ENCODE measurements at places on chromosomes 3 and 15.

DNA sequence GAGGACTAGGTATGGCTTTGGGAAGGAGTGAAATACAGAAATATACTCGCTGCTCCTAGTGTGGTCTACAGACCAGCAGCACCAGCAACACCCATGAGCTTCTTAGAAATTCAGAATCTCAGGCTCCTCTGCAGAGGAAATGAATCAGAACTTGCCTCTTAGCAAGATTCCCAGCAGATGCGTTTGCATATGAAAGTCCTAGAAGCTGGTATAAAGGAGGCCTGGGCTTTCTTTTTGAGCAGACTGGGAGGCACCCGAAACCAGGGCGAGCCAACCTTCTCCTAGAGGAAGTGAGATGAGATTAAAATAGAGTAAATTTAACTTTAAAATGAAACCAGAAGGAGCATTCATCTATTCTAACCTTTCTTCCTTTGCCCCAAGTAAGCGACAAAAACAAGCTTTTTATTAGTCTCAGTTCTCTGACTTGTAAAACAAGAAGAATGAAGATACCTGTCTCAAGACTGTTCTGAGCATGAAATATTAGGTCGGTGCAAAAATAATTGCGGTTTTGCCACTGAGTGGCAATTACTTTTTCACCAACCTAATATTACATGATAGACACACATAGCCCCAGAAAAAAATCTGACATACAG lies 140.0 kb downstream of the PDZRN3 start:
- DNase-seq: peak; percentile 39

- DNase-seq: no peak
Measured at GRCh38 chr3:46797486-46797885, 65.8 kb downstream of the MYL3 start.

GRCh38 chr3:154776549-154777225 lies 303.4 kb upstream of the MME start:
- DNase-seq: no peak

DNA sequence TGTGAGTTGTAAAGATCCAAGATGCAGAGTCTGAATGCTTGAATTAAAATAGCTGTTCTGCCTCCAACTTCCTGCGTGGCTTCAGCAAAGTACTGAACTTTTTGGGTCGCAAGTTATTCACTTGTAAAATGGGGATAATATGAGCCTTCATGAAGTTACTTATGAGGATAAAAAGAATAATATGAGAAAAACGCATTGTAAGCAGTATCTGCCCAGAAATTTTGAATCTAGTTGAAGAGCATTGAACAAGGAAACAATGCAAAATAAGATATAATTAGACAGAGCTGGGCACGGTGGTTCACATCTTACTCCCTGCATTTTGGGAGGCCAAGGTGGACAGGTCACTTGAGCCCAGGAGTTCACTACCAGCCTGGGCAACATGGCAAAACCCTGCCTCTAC lies 37.8 kb downstream of the AQP9 start:
- DNase-seq: no peak

- DNase-seq: no peak
Measured at GRCh38 chr3:16056217-16056616, 118.3 kb upstream of the GALNT15 start.

GRCh38 chr3:197514786-197515355 lies 40.9 kb downstream of the BDH1 start:
- no peak for DNase-seq

- peak; percentile 34 for DNase-seq
Measured at GRCh38 chr3:196966526-196967401, 1.9 kb downstream of the PIGZ start.

- DNase-seq: peak; percentile 14
Measured at GRCh38 chr15:75023872-75024636, 664 bp downstream of the PPCDC start.

DNA sequence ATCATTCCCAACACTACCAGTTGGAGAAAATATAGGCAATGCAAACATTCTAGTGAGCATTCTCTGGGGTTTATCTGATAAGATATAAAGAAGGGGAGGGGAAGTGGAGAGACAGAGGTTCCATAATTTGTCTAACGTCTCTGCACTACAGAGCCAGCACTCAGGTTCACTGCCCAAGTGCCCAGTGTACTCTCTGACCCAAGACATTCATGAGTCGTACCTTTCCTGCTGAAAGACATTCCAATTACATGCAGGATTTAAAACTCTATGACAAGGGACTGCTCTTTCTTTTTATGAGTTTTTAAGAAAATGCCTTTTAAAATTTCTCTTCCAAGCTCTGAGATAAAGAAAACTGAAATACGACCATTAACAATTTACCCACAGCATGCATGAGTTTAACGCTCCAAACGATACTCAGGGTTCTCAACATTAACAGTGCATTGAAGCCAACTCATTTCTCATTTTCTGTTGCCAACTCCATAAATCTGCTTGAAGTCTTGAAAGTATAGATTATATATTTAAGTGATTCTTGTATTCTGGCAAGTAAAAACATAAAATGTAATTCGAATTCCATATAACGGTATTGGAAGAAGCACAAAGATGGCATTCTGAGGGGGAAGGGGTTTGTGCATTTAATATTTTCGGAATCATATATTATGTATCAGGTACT lies 193.4 kb downstream of the SUCLG2 start:
- DNase-seq: no peak

DNA sequence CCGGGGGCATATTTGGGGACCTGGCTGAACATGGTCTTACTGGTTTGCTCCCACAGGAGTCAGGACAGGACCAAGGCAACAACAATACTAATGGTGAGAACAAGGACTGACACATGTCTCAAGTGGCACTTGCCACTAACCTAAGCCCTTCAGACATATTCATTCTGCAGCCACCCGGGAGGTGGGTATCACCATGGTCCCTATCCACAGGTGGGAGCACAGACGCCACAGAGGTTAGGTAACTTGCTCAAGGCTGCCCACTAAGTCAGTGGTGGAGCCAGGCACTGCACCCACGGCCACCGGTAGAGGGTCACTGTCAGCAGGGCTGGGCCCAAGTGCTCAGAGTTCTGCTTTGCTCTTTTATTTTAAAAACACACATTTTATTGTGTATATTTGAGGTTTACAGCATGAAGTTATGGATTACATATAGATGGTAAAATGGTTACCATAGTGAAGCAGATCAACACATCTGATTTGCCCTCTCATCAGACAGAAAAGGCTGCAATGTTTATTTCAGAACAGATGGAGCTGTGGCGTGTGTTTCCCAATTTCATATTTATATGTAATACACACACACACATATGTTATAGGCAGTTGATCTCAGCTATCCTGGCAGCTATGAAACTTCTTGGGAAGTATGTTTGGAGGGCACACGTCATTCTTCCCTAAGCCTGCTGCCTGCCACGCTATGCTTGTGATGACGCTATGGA lies 30.0 kb upstream of the SLC41A3 start:
- DNase-seq: no peak

DNA sequence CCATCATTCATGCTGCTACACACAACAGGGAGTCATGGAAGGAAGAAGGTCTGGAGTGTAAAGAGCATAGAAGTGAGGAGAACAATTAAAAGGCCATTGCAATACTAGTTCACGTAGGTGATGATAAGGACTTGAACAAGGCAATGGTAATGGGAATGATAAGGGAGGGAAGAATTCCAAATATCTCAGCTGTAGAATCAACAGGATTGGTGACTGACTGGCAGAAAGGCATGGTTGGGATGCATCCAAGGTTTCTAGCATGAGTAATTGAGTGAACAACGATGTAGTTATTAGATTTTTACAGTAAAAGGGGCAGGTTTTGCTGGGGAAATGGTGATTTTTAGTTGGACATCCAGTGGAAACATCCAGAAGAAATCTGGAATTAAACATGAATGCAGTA lies 2.4 kb upstream of the SEC62 start:
- peak; percentile 4 for DNase-seq

GRCh38 chr3:184765730-184766074 lies 46.3 kb upstream of the VPS8 start:
- DNase-seq: peak; percentile 62

DNA sequence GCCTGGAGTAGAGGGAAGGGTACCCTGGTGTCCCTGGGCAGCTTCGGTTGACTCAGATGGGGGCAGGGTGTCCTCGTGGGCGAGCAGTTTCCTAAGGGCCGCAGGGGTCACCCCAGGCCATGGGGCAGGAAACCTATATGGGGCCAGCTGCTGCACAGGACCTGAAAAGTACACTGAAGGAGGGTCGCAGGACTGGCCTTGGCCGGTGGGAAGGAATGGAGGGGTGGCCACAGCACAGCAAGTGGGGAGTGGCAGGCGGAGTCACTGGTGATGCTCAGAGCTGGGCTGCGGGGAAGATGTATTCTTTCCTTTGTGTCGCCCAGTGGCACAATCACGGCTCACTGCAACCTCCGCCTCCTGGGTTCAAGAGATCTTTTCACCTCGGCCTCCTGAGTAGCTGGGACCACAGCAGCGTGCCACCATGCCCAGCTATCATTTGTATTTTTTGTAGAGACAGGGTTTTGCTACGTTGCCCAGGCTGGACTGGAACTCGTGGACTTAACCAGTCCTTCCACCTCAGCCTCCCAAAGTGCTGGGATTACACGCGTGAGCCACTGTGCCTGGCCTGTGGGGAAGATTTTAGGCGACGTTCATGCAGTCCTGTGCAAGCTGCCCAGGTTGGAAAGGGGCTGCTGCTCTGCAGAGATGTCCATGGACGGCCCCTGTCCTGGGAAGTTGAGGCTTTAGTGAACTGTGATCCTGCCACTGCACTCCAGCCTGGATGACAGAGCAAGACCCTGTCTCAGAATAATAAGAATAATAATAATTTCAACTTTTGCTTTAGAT lies 57.2 kb downstream of the EFCAB12 start:
- DNase-seq: no peak

- peak; percentile 75 for DNase-seq
Measured at GRCh38 chr15:45162771-45163507, 24.8 kb downstream of the SHF start.

DNA sequence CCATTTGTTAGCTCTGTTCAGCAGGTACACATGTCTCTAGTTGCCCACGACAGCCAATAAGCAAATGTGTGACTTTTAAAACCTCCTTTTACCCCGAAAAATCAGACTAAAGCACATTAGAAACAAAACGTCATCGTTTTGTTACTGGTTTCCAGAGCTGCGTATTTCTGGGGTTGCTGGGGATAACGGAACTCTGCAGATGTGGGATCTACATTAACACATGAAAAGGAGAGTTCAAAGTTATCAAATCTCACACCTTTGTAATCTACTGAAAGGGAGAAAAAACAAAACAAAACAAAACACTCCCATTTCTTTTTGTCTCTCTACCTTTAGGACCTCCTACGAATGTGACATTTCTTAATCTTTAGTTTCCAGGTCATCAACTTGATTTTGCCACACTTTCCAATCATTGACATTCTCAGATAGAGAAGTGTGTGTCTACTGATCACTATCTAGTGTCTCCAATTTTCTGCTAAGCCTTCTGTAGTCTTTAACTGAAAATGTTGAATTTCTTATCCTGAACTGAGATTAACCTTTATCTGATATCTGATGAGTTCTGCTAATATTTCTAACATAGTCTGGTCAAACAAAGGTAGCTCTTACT lies 93.0 kb upstream of the TSPAN3 start:
- no peak for DNase-seq

DNA sequence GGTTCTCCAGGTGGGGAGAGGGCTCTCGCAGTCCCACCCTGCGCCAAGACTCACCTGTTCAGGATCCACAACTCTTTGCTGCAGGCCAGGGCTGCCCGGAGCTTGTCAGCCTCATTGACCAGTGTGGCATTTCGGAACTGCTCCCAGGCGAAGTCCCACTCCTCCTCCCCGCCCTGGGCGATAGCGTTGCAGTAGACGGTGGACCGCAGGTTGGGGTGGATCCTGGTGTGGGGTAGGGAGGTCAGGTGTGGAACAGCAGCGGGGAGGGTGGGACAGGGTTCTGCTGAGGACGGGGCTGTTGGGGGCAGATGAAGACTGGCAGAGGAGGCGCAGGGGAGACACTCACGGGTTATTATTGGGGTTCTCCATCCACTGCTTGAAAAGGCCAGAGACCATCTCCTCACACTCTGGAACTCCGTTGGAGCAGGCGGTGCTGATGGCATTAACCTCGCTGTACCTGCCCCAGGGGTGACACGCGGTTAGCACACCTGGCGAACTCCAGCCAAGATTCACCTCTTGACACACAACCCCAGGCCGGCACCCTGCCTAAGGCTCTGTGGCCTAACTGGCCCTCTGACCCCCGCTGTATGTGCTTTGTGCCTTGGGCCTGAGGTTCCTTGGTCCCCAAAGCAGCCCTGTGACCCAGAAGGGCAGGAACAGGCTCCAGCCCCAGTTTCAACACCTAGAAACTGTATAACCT lies 16.1 kb downstream of the MESP2 start:
- no peak for DNase-seq

DNA sequence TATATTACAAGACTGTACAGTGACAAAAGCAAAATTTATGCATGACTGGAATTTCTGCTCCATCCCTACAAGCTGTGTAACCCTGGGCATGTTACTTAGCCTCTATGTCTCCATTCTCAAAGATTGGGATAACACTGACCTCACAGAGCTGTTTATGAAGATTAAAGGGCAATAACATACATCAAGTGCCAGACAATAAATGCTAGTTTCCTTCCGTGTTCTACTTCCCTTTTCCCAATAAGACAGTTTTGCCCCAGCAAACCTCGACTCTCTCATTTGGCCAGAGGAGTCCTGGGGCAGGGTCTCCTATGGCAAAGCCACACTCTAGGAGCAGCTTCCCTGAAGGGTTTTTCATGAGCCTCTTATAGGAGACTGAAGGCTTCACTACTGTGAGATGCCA lies 7.5 kb downstream of the HEXA start:
- DNase-seq: no peak

DNA sequence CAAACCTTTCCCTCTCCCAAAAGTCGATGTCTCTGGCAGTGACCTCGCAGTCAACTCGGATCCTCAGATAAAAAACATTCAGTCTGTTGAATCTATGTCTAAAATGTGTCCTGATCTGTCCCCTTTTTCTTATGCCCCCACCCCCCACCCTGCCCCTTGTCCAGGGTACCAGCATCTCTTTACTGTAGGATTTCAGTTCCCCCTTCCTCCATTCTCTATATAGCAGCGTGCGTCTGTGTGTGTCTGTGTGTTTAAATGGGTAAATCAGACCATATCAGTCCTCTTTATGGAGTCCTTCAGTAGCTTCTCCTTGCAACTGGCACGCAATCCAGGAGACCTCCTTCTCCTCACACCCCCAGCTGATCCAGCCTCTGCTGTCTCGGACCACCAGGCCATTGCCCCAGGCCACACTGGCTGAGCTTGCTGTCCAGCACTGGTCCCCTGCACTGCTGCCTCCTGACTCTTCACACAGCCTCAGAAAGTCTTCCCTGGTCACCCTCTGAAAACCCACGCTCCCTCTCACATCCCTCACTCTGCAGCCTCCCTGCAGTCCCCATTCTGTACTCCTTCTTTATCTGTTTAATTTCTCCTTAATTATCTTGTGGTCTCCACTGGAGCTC lies 1.5 kb downstream of the LRRK1 start:
- no peak for DNase-seq

- no peak for DNase-seq
Measured at GRCh38 chr3:29156086-29156715, 124.7 kb upstream of the RBMS3 start.

GRCh38 chr15:62476163-62476562 lies 311.1 kb upstream of the C2CD4B start:
- no peak for DNase-seq

GRCh38 chr3:71066356-71066755 lies 517.2 kb downstream of the FOXP1 start:
- no peak for DNase-seq
